NCI-H187 treated with DMSO at 0.1 percent for 48 hours (cell line): ENCODE measurements at places on chromosomes 5 and 9.

GRCh38 chr5:9545136-9545991, 511 bp downstream of the SEMA5A start:
- no peak for DNase-seq

DNA sequence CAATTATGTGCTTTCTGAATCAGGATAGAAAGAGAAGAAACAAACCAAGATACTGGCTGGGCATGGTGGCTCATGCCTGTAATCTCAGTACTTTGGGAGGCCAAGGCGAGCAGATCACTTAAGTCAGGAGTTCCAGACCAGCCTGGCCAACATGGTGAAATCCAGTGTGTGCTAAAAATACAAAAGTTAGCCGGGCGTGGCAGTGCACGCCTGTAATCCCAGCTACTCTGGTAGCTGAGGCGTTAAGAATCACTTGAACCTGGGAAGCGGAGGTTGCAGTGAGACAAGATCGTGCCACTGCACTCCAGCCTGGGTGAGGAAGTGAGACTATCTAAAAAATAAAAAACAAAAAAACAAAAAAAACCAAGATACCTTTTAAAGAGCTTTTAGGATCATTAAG, 214.2 kb downstream of the NFIB start:
- DNase-seq = no peak

DNA sequence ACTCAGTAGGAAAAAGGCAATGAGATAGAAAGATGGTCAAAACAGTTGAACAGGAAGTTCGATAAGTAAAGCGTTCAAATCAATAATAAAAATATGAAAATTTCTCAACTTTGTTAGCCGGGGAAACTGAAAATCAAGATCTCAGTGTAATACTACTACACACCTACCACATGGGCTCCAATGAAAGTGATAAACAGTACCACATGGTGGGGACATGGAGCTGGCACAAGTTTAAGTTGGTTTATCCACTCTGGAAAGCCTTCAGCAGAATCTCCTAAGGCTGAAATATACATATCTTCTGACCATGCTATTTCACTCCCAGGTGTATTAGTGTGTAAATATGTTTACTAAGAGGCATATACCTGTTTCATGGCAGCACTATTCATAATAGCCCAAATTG, 126.8 kb downstream of the NXNL2 start:
- no peak for DNase-seq

GRCh38 chr5:127754706-127755105, 51.5 kb downstream of the CCDC192 start:
- DNase-seq = no peak

GRCh38 chr9:23322392-23322791, 503.6 kb downstream of the ELAVL2 start:
- DNase-seq = no peak

DNA sequence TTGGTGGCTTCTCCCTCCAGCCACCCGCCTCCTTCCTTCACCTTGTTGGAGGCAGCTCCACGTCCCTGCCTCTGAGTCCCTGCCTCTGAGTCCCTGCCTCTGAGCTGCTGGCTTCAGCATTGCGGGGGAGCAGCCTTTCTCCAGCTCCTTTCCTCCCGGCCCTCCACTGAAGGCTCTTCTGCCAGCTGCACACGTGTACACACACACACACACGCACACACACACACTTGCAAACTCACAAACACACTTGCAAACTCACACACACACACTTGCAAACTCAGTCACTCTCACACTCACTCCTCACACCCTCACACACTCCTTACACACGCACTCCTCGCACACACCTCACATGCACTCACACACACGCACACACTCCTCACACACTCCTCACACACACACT, 45.1 kb downstream of the C9orf50 start:
- no peak for DNase-seq

- no peak for DNase-seq
These were observed 1.1 kb downstream of the HEXB start for GRCh38 chr5:74685979-74686631.

DNA sequence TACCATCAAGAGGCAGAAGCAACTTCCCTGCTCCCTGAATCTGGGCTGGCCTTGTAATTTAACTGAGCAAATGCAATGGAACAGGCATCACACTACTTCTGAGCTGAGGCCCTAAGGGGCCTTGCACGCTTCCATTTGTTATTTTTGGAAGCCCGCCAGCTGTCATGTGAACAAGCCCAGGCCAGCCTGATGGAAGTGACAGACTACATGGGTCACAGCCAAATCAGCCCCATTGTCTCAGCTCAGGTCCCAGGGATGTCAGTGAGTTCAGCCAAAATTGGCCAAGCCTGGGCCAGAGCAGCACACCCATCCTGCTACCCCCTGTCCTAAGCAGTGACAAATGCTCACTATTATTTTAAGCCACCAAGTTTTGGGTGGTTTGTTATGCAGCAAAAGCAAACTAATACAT, 72.8 kb downstream of the PRRT1B start:
- no peak for DNase-seq
